ENCODE measurements at places on chromosomes 12 and 14. TPM values are rescaled to one million over a fixed set of nuclear protein-coding genes. Genes with fewer than 3 reads are reported as not detected.

C12orf50 gene
- not detected for total RNA-seq

PROX2 gene
- 0.12 TPM for total RNA-seq

MGAT4C gene
- total RNA-seq: 0.21 TPM

KRT75 gene
- total RNA-seq: not detected
